ENCODE measurements at places on chromosomes 1 and 21.
A peak's percentile ranks its signal among the peaks of the same experiment; 100 is the strongest.

DNA sequence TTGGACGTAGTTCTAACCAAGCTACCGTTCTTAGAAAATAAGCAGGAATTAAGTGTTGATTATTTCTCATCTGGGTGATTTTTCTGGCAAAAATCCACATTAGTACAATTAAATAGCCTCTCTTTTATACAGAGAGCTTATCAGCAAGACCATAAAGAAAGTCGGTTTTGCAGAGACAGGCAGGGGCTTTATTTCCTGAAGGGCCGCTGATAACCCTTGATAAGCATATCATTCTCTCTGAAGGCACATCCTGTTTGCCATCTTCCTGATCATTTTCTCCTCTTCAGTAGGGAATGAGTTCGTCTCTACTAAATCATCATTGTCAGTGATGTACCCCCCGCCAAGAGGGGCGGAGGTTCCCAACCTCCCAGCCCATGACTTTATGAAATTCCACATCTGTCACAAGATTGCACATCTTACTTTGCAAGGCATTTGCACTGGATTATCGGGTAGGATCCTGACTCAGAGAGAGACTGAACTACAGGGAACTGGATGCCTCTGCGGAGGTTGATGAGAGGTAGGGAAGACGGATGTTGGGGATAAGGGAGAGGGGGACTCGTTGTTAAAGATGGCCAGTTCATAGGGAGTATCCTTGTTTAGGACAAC is 115.7 kb downstream of the KCNJ6 start:
- no peak for DNase-seq

DNA sequence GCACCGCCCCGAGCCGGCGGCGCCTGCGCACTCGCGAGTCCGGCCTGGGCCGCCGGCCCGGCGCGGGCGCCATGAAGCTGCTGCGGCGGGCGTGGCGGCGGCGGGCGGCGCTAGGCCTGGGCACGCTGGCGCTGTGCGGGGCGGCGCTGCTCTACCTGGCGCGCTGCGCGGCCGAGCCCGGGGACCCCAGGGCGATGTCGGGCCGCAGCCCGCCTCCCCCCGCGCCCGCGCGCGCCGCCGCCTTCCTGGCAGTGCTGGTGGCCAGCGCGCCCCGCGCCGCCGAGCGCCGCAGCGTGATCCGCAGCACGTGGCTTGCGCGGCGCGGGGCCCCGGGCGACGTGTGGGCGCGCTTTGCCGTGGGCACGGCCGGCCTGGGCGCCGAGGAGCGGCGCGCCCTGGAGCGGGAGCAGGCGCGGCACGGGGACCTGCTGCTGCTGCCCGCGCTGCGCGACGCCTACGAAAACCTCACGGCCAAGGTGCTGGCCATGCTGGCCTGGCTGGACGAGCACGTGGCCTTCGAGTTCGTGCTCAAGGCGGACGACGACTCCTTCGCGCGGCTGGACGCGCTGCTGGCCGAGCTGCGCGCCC is at the start of gene B3GALT6:
Gene B3GALT6 (plus strand): TSS at position 30 of the 588 bp plus-strand sequence. CDS start 42 bp downstream, at position 72.
- DNase-seq = no peak

DNA sequence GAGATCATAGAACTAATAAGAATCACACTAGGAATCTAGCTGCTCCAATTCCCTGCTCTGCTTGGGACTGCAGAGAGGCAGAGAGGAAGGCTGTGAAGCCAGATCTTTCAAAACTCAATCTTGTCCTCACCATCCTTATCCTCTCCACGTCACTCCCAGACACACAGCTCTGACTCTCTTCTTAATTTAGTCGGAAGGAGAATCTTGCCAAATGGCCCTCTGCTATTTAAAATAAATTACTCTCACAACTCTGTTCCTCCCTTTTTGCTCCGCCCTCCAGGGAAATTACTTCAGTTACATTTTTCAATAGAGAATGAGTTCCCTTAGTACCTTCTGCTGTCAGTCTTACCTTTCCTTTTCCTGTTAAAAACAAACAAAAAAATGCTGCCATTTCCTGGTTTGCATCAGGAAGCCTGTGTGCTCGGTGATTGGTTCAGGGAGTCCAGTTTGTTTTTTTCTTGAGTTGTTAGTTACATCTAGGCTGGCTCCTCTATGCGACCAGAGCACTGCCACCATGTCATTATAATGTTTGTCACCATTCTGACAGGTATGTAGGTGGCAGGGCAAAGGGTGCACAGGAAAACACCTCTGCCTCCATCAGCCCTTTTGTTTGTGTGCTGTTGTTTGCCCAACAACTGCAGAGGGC is 80.1 kb downstream of the FCRL5 start:
- no peak for DNase-seq

DNA sequence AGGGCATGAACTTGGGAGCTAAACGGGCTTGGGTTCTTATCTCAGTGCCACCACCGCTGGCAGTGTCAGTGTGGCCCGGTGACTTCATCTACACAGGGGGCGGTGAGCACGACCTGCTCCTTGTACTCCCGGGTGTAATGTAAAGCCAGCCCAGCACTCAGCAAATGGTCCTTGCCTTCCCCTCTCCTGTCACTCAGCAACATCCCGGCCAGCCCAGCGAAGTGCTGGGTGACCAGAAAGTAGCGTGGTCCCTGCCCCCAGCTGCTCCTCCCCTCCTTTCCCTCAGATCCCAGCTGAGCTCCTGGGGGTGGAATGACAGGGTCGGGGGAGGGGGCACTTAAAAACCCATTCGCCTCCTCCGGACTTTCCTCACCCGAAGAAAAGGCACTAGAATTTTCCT is 7.2 kb downstream of the KCNN3 start:
- DNase-seq = no peak

GRCh38 chr1:15031251-15031933 is 122.2 kb upstream of the TMEM51 start:
- DNase-seq = no peak

- no peak for DNase-seq
These were observed 33.3 kb upstream of the ZBTB40 start for GRCh38 chr1:22418312-22418711.

DNA sequence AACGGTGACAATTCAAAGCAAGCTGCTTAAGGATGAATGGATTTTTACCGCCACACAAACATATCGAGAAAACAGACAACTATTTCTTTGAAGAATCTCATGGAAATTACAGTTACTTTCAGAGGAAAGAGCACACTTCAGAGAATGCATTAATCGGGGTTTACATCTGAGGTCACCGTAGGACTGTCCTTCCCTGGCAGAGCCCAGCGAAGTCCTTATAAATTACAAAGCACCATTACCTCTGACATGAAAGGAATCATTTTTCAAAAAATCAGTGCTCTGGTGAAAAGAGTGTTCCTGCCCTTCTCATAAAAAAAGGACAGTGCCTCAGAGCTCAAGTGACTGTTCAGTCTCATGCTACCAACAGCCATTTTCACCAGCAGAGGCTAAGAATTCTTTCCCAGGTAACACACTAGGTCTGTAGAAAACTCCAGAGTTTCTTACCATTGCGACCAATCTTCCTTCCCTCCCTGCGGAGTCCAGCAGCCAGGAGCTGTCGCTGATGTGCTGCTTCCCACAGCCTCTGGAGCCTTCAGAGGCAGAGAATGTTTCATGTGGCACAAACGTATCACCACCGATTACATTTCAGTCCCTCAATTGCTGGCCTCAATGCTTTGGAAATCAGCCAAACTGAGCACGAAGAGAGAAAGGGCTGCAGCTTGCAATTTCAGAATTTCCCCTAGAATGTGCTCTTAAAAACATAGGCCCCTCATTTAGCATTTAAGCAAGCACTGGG is 75.4 kb downstream of the PLD5 start:
- DNase-seq = no peak

- no peak for DNase-seq
These were observed 98.0 kb upstream of the BCAR3 start for GRCh38 chr1:93779540-93780165.

DNA sequence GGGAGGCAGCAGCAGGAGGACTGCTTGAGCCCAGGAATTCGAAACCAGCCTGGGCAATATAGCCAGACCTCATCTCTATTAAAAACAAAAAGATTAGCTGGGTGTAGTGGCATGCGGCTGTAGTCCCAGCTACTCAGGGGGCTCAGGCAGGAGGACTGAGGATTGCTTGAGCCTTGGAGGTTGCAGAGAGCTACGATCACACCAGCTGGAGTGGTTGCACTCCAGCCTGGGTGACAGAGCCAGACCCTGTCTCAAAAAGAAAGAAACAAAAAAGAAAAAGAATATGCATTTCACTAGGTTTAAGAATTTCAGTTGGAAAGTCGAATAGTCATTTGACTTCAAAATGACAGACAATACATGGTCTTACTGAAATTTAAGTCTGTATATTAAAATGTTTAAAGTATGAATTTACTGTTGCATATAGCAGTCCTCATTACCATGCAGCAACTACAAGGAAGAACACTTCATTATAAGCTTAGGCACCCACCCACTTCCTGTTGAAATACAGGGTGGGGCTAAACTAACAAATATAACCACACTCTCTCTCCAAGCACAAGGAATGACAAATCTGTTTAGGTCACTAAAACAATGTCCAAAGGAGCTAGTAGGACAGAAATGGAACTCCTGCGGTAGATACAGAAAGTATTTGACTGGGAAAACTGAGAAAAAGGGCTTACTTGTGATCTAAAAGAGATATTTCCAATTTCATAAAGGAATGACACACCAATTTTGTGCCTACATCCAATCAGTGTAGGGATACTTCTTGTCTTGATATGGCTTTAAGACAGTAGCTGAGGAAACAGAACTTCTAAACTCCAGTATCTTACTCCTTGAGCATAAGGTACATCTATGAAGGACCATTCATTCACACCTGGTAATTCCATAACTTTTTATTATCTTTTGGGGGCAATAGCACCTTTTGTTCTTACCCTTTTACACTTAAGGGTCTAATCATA is 44.1 kb downstream of the GPR3 start:
- no peak for DNase-seq

- DNase-seq = no peak
These were observed 79.4 kb downstream of the MACF1 start for GRCh38 chr1:39283858-39284257.

- no peak for DNase-seq
These were observed 7.9 kb upstream of the SH3GLB1 start for GRCh38 chr1:86696522-86696921.

- no peak for DNase-seq
These were observed 160.0 kb downstream of the PDE4B start for GRCh38 chr1:65952696-65953095.

- DNase-seq = no peak
These were observed 4.9 kb downstream of the MACO1 start for GRCh38 chr1:25435397-25436108.

GRCh38 chr1:20446796-20447195 is 39.2 kb downstream of the CAMK2N1 start:
- DNase-seq = no peak

DNA sequence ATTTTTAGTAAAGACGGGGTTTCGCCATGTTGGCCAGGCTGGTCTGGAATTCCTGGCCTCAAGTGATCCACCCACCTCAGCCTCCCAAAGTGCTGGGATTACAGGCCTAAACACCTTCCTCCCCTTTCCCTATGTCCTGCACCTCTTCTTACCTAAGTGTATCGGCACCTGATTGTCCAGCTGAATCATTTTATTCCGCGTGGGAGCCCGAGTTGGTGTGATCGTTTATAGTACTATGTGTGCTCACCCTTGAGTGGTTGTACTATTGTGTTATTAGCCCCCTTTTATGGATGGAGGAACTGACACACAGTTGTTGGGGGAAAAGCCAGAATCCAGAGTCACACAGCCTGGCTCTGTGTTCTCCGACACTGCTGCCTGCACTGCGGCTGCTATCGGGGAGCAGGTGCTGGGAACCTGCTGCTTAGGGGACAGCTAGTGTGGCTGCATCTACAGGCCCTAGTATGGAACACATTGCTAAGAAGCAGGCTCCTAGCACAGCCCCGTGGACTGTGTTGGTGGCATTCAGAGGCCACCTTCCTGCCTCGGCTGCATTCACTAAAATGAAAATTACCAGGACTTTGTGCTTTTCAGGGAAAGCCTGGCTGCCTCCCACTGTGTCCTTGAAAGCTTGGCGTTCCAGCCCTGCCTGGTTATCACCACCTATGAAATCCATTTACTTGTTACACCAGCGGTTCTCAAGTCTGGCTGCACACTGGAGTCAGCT is 21.6 kb downstream of the ENO1 start:
- no peak for DNase-seq

DNA sequence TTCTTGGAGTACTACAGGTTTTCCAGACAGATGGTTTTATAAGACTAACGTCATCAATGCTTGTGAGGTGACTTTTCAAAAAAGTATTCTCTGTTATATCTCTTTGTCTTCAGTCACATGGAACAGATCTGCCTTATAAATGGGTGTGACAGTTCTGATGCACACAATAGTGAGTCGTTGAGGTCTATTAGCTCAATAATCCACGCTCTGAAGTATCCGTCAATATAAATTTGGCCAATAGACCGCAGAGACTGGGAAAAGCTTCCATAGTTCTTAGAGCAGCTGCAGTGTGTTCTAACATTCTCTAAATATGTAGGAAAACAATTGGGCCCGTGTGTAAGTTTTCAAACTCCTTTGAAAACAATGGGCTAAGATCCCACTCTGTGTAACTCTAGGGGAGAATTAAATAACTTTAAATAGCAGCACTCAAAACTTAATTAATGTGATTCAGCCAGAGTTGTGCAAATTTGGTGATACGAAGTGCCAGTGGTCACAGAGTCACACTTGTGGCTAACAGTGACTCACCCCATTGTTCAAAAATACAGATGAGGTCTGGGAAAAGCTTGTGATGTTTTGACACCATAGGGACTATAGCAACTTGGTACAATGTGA is 316.0 kb downstream of the LMO4 start:
- DNase-seq = no peak

DNA sequence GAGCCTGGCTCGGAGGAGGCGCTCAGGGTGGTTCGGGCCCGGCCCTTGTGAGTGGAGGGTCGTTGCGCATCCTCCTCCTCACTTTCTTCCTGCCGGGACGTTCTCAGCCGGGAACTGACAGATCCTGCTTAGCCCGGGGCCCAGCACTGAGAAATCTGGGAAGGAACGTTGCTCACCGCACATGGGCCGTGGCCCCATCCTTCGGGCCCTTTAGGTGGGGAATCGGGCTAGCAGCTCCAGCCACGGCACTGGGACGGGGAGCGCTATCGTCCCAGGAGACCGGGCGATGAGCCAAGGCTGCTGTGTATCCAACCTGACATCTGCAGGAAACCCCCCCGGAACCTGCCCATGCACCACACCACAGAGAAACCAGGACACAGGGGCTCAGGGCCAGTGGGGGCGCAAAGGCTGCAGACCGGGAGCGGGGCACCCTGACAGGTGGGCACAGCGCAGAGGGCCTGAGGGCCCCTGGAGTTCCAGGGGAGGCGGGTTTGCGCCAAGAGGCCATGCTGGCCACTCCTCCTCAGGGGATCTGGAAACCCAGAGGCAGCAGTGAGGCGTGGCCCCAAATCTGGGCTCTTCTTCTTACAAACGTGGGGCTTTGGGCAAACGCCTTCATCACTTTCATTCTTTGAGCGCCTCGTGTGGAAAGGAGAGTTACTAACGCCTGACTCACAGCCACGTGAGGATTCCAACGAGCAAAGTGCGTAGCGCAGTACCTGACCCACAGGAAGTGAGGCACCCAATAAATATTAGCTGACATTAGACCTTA is at the start of gene SH2D5:
Gene SH2D5 (minus strand): TSS at position 116 of the 772 bp plus-strand sequence. CDS start 4,659 bp downstream, outside the sequence.
- DNase-seq = peak; percentile 67

GRCh38 chr1:67708606-67709005 is 23.6 kb downstream of the GADD45A start:
- DNase-seq = no peak
